K562 (cell line): ENCODE measurements at places on chromosomes 13 and 19. TPM values are rescaled to one million over a fixed set of nuclear protein-coding genes. Genes with fewer than 3 reads are reported as not detected.

BRME1 gene
- polyA plus RNA-seq = 4.5 and 6.0 TPM in 2 replicates

SGCG gene
- 0.44 and 0.61 TPM in 2 replicates for polyA plus RNA-seq

CLEC17A gene
- polyA plus RNA-seq = not detected in 2 replicates

RGL3 gene
- 0.09 and 0.12 TPM in 2 replicates for polyA plus RNA-seq

MTUS2 gene
- polyA plus RNA-seq = 0.13 and 0.28 TPM in 2 replicates

FAM83E gene
- 0.04 and 0.19 TPM in 2 replicates for polyA plus RNA-seq

DNA sequence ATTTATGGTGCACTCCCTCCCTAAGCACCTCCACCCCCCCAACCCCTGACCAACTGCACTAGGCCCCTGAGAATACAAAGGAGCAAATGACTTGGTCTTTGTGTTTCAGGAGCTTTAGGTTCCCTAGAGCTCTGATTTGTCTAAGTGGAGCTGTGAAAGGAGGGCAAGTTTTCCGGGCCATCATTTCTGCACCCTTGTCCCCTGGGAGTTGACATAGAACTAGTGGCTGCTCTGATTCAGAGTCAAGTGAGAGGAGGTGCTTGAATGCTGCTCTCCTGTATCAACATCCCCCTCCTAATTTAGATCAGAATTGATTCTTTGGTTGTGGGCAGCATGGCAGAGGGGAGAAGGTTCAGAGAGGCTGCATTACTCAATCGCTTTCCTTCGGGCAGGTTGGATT is 391.6 kb downstream of the KCNRG start:
- H3K27me3 ChIP-seq = no peaks in the 10 kb centered on the region
- H3K27ac ChIP-seq = no peak overlapping the region
- H3K4me1 ChIP-seq = peaks cover 13% of the 10 kb centered on the region
- no peaks in the 10 kb centered on the region for H3K36me3 ChIP-seq
- DNase-seq = no peak

DNA sequence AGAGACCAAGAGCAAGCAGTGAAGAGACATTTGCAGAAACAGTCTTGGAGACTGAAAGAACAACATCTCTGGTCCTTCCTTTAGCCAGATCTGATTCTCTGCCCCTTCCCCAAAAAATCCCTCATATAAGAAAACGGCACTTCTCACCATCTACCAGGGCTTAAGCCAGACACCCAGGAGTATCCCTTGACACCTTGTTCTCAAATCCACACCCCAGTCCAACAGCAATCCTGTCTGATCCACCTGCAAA is 1.7 kb upstream of the PLEKHG2 start:
- H3K36me3 ChIP-seq = peaks cover 16% of the 10 kb centered on the region; the same call in 2 of the 3 replicates
- no peak for DNase-seq
- H3K4me1 ChIP-seq = peaks cover 75% of the 10 kb centered on the region
- no peak overlapping the region for H3K4me3 ChIP-seq
- no peaks in the 10 kb centered on the region for H3K27me3 ChIP-seq
- H3K27ac ChIP-seq = peak overlapping the region; percentile 98

DNA sequence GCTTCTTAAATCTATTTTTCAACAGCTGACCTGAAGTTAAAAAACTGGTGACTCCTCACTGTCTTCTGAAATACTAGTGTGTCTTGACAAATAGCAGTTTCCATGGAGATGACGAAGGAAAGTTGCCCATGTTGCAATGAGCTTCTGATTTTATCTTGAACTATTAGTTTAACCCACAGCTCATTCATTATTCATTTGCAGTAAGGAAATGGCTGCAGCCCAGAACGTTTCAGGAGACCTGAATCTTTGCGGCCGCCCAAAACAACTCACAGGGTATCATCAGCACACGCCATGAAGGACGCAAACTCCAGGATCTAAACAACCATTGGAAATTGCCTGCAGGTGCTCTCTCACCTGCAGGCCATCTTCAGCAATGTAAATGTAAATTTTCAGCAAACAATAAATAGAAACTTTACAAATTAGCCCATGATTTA is 142.5 kb downstream of the DCLK1 start:
- no peak overlapping the region for H3K27ac ChIP-seq
- no peak for DNase-seq
- H3K4me3 ChIP-seq = no peak overlapping the region
- no peaks in the 10 kb centered on the region for H3K27me3 ChIP-seq
- no peaks in the 10 kb centered on the region for H3K36me3 ChIP-seq
- H3K4me1 ChIP-seq = no peaks in the 10 kb centered on the region

GRCh38 chr13:102300379-102300778 is 101.5 kb downstream of the FGF14 start:
- H3K27ac ChIP-seq = no peak overlapping the region
- H3K4me1 ChIP-seq = no peaks in the 10 kb centered on the region
- no peak for DNase-seq
- no peaks in the 10 kb centered on the region for H3K27me3 ChIP-seq
- H3K36me3 ChIP-seq = no peaks in the 10 kb centered on the region
- no peak overlapping the region for H3K4me3 ChIP-seq

DNA sequence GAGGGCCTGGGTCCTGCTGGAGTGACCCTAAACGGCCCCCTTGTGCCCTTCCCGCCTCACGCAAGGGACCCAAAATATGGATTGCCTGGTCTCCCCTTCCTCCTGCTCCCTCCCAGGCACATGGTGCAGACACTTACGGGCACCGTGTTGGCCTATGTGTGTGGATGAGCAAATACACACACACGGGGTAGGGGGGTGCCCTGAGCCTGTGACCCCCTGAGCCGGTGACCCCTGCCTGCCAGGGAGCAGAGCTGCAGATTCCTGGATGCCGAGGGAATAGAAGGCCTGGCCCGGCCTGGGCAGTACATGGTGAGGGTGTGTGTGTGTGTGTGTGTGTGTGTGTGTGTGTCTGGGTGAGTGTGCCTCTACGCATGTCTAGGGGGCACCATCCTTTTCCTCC is 33.3 kb downstream of the CEBPA start:
- H3K4me3 ChIP-seq = no peak overlapping the region
- H3K27ac ChIP-seq = no peak overlapping the region
- H3K36me3 ChIP-seq = no peaks in the 10 kb centered on the region
- peaks cover 77% of the 10 kb centered on the region for H3K27me3 ChIP-seq

DNA sequence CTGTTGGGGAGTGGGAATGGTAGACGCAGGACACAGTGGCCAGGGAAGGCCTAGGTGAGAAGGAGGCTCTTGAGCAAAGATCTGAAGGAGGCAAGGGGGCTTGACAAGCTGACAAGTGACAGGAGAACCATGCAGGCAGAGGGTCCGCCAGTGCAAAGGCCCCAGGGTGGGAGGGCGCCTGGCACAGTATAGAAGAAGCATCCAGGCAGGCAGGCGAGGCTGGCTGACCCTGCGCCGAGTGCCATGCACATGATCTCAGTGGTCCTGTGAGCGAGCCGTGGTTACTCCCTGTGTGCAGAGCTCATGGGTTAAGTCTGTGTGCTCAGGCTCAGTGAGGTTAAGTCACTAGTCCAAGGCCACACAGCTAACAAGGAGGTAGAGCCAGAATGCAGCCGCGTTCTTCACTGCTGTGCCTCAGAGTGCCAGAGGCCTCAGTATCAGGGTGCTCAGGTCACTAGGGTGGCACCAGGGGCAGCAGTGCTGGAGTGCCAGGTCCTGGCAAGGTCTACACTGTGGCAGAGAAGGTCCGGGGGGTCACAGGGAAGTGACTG is 15.2 kb downstream of the CNFN start:
- H3K27ac ChIP-seq = no peak overlapping the region
- H3K27me3 ChIP-seq = peaks cover 20% of the 10 kb centered on the region; the same call in 1 of the 2 replicates
- no peaks in the 10 kb centered on the region; the same call in 2 of the 3 replicates for H3K4me1 ChIP-seq
- no peak overlapping the region for H3K4me3 ChIP-seq
- no peaks in the 10 kb centered on the region; the same call in 2 of the 3 replicates for H3K36me3 ChIP-seq

DNA sequence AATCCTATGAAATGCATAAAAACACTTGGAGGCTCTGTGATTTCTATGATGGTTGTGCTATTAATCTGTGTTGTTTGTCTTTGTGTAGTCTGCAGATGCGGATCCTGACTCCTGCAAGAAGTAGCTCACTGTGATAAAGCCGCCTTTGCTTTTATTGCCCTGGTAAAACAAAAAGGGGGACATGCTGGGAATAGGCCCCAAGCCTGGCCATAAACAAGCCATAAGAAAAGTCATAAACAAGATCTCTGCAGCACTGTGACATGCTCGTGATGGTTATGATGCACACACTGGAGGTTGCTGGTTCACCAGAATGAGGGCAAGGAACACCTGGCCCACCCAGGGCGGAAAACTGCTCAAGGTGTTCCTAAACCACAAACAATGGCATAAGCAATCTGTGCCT is 26.6 kb upstream of the ZNF266 start:
- no peaks in the 10 kb centered on the region for H3K4me1 ChIP-seq
- no peaks in the 10 kb centered on the region for H3K36me3 ChIP-seq
- no peaks in the 10 kb centered on the region for H3K27me3 ChIP-seq
- no peak for DNase-seq
- H3K4me3 ChIP-seq = no peak overlapping the region
- H3K27ac ChIP-seq = no peak overlapping the region

- no peak overlapping the region for H3K27ac ChIP-seq
- no peak overlapping the region for H3K4me3 ChIP-seq
- H3K36me3 ChIP-seq = no peaks in the 10 kb centered on the region
- no peaks in the 10 kb centered on the region for H3K27me3 ChIP-seq
Measured at GRCh38 chr13:93316841-93317240, 90.2 kb downstream of the GPC6 start.

GRCh38 chr19:55958356-55958755 is 10.7 kb downstream of the NLRP8 start:
- no peaks in the 10 kb centered on the region for H3K36me3 ChIP-seq
- H3K4me1 ChIP-seq = no peaks in the 10 kb centered on the region
- H3K27ac ChIP-seq = no peak overlapping the region
- no peak for DNase-seq

- no peaks in the 10 kb centered on the region for H3K4me1 ChIP-seq
- H3K27ac ChIP-seq = no peak overlapping the region
- no peak overlapping the region for H3K4me3 ChIP-seq
- DNase-seq = no peak
- H3K27me3 ChIP-seq = no peaks in the 10 kb centered on the region
- H3K36me3 ChIP-seq = no peaks in the 10 kb centered on the region
Measured at GRCh38 chr13:79745081-79745480, 264.1 kb downstream of the NDFIP2 start.

DNA sequence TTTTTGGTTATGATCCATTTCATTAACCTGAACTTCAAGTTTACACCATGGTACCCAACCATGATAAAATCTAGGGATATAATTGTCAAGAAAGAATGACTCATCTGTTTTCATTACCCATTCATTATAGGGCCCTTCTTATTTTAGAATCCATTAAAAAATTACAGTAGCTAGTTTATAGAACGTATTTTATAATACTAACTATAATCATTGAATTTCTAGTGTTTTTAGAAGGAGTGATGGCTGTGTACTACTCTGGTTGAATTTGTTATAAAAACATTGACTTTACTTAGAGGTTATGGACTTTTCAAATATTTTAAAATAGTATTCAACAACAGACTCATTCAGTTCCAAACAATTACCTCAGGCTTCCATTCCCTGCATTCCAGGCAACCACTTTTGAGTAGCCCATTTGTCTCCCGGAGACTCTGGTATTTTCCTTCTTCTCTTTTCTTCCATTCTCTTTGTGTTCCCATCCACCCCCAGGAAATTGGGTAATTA is 71.9 kb upstream of the KLF12 start:
- no peak for DNase-seq
- H3K4me1 ChIP-seq = no peaks in the 10 kb centered on the region
- H3K27me3 ChIP-seq = no peaks in the 10 kb centered on the region
- no peak overlapping the region for H3K4me3 ChIP-seq
- H3K27ac ChIP-seq = no peak overlapping the region
- H3K36me3 ChIP-seq = no peaks in the 10 kb centered on the region

DNA sequence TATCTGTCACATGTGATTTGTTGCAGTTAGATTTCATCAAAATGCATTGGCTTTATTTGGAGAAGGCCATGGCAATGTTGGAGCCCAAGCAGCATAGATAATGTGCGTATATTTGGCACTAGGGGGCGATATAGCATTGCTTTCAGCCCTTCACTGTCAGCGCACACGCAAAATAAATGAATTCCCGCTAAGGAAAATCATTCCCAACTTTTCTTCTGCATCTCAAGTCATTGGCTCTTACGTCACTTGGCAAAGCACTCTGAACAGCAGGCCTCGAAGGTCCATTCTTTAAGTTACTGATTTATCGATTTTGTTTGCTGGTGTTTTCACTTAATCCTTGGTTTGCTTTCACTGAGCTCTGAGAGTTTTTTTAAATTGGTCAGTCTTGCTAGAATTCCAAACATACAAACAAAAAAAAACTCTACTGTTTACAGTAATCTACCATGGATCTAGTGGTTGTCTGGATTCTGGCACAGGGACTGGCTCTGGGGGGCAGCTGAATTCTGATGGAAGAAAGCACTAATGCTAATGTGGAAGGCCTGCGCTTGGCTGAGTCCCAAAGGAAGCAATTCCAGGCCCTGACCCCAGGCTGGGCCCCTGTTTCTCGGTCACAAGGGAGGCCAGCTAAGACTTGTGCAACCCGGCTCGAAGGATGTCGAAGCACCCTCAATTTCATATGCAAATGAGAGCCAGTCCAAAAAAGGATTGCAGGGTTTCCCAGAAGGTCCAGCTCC is 97.7 kb upstream of the IPO5 start:
- no peaks in the 10 kb centered on the region for H3K4me1 ChIP-seq
- H3K27ac ChIP-seq = no peak overlapping the region
- no peaks in the 10 kb centered on the region for H3K36me3 ChIP-seq
- peaks cover 14% of the 10 kb centered on the region for H3K27me3 ChIP-seq
- DNase-seq = peak; percentile 39
